ENCODE measurements at places on chromosomes 7 and 10.

DNA sequence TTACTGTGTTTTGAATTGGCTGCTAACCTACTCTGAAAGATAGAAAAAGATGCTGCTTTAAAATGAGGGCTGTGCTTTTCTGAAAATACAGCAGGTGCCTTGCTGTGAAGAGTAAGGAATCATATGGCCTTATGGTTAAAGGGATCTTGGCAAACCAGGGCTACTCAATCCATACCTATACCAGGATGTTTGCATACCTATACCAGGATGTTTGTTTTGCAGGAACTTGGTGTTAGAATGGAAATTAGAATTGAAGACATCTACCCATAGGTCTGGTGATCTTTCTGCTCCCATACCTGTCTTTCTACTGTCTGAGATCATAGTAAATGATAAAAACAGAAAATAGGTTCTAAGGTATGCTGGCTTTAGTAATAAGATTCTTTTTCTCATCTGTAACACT lies 200.2 kb upstream of the C7orf33 start:
- DNase-seq, result no peak

DNA sequence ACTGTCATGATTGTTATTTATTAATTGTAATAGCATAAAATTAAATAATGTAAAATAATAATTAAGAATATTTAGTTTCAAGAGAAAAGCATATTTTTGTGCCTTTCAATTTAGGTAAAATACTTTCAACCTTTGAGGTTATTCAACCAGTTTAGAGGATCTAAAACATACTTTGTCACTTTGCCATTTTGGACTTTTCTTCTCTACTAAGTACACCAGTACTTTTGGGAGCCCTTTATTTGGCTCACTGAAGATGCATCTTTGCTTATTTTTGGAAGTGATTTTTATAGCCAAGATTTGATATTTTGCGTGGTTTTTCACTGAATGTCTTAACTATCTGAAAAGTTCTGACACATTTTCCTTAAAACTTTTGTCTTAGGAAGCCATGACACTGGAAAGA lies 860.5 kb downstream of the SORCS1 start:
- DNase-seq, result no peak

DNA sequence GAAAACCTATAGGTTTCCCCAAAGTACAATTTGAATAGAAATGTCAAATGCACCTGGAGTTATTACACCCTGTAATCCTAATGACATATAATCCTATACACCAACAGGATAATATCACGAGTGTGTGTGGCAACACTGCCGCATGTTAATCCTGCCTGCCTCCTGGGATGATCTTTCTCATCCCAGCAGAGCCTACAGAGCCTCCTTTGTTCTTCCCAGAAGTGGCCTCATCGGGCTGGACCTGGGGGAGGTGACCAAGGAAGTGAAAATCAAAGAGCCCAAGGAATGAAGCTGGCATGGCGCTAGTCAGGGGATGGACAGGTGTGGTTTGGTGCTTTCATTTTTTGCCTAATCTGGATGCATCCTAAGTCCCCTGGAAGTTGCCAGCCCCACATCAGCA lies 29.5 kb upstream of the LEP start:
- no peak for DNase-seq

- no peak for DNase-seq
Measured at GRCh38 chr10:13827076-13827797, 240.5 kb downstream of the PRPF18 start.

DNA sequence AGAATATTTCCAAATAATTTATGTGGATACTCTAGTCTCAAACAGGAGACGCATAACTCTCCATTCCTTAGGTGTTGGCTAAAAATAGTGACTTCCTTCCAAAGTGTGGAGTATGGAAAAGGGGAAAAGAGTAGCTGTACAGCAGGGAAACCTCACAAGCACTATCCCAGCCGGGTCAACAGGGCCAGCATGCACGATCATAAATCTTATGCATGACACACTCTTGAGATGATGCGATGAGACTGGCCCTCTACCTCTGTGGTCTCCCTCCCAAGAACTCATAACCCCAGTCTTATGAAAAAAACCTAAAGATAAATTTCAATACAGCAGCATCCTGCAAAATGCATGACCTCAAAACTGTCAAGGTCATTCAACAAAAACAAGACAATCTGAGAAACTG lies 197.3 kb downstream of the TEX36 start:
- DNase-seq, result no peak

DNA sequence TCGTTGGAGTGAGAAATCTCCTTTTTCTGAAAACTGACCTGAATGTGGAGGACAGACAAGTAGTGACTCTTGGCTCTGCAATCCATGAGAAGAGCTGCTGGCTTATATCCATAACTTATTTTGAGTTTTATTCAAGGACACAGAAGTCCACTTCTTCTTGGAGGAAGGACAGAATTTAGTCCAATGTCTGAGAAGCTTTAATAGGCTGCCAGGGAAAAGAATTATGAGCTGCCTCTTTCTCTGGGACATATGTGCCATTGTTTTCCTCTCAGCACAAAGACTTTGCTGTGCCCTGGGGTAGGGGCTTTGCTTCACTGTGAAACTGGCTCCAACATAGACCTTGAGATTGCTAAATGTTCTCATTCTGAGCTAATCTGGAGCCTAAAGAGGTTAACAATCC lies 20.5 kb upstream of the AOC1 start:
- no peak for DNase-seq
